Stimulated activated CD4-positive, alpha-beta T cell treated with anti-CD3 and anti-CD28 coated beads, Interleukin-1b, Interleukin-23, amount 100 ng/mL, for 1 hour (primary cell): ENCODE measurements at places on chromosomes 13 and 19.

GRCh38 chr13:42466123-42466522 lies 107.8 kb upstream of the TNFSF11 start:
- no peak for DNase-seq

DNA sequence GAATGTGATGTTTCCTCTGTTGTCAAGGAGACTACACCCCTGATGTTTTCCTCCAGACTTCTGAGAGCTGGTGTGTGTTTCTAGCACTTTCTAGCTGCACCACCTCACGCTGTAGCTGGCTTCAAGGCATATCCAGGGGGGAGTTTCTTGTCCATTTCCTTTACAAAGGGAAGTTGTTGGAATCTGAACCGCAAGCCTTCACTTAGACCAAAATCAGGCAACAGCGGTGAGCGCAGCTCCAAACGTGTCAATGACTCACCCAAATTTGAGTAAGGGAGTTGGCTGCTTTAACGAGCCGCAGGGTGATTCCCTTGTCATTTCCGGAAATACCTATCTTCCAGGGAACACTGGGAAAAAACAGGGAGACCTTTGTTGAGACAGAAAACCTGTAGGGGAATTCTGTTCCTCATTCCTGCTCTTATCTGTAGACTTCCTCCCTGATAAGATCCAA lies 2.5 kb downstream of the LDLR start:
- DNase-seq = peak; percentile 23

DNA sequence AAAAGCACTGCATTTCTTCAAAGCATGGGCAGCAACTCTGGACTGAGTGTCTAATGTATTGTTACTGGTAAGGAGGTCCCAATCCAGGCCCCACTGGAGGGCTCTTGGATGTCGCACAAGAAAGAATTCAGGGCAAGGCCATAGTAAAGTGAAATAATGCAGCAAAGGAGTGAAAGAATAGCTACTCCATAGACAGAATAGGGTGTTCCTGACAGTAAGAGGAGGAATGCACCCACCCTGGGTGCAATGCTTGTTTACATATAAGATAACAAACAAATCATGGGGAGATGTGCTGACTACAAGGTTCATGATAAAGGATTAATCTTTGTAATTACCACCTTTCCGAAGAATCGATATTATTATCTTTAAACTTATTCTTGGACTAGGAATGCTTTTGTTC lies 58.8 kb upstream of the ABCC4 start:
- DNase-seq = no peak

GRCh38 chr19:53991224-53992113 lies at the start of gene CACNG6:
TSS of gene CACNG6 (plus strand) at chr19:53991637. CDS start at chr19:53992878, 1,241 bp downstream.
- DNase-seq = no peak

DNA sequence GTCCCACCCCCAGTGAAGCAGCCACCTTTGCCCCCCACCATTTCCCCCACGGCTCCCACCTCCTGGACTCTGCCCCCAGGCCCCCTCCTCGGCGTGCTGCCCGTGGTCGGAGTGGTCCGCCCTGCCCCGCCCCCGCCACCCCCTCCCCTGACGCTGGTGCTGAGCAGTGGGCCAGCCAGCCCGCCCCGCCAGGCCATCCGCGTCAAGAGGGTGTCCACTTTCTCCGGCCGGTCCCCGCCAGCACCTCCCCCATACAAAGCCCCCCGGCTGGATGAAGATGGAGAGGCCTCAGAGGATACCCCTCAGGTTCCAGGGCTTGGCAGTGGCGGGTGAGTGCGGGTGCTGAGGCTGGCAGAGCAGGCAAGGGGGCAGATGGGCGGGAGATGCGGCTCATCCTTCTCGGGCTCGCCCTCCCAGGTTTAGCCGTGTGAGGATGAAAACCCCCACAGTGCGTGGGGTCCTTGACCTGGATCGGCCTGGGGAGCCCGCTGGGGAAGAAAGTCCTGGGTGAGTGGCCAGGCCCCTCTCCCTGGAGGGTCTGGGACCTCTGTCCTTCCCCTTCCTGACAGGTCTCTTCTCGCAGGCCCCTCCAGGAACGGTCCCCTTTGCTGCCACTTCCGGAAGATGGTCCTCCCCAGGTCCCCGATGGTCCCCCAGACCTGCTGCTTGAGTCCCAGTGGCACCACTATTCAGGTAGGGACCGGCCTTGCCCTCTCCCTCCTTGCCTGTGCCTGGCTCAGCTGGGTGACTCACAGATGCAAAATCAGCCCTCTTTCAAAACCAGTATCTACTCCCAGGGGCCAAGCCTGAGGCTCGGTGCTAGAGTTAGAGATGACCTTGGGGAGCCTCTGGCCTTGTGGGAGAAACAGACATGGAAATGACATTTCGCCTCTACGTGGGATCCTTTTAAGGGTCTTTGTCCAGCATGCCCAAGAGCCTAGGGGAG lies 8.8 kb downstream of the IGFLR1 start:
- no peak for DNase-seq

DNA sequence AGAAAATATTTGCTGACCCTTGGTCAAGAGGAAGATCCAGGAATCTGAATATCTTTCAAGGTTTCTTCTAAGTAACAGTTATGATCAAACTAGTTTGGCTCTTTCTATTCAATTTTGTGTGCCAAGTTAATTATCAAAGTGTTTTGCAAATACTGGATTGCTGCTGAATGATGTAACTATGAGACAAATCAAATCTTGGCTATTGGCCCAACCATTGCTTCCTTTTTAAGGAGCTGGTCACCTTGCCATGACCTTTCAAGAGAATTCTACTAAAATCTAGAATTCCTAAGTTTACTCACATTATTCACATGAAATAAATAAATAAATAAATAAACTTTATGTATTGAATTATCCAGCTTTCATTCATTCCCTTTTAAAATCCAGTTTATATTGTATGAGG lies 371.8 kb downstream of the SLITRK6 start:
- no peak for DNase-seq

DNA sequence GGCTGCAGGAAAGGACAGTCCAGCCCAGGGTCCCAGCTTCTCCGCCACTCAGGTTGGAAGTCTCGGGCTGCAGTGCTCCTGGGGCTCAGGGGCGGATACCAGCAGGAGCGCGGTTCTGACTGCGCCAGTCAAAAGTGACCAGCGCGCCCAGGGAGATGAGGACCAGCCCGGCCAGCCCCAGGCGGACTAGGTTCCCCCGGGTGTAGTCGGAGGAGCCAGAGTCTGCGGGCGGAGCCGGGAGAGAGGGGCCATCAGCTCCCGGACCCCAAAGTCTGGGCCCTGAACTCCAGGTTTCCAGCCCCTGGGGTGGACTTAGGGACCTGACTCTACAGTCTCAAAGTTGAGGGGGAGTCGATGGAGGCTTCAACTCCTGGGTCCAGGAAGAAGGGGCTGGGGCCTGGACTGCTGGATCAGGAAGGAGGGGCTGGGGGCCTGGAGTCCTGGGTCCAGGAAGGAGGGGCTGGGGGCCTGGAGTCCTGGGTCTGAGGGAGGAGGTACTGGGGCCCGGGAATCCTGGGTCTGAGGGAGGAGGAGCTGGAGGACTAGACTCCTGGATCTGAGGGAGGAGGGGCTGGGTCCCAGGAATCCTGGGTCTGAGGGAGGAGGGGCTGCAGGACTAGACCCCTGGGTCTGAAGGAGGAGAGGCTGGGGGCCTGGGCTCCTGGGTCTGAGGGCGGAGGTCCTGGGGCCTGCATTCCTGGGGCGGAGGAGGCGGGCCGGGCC lies 5.3 kb downstream of the OSCAR start:
- DNase-seq = no peak

GRCh38 chr19:8396563-8397203 lies 6.5 kb downstream of the RAB11B start:
- peak; percentile 34 for DNase-seq

GRCh38 chr19:56705939-56706338 lies 34.4 kb upstream of the ZNF835 start:
- no peak for DNase-seq
